Activated CD4-positive, alpha-beta T cell treated with anti-CD3 and anti-CD28 coated beads for 36 hours (primary cell): ENCODE measurements at places on chromosomes 11 and 22.

DNA sequence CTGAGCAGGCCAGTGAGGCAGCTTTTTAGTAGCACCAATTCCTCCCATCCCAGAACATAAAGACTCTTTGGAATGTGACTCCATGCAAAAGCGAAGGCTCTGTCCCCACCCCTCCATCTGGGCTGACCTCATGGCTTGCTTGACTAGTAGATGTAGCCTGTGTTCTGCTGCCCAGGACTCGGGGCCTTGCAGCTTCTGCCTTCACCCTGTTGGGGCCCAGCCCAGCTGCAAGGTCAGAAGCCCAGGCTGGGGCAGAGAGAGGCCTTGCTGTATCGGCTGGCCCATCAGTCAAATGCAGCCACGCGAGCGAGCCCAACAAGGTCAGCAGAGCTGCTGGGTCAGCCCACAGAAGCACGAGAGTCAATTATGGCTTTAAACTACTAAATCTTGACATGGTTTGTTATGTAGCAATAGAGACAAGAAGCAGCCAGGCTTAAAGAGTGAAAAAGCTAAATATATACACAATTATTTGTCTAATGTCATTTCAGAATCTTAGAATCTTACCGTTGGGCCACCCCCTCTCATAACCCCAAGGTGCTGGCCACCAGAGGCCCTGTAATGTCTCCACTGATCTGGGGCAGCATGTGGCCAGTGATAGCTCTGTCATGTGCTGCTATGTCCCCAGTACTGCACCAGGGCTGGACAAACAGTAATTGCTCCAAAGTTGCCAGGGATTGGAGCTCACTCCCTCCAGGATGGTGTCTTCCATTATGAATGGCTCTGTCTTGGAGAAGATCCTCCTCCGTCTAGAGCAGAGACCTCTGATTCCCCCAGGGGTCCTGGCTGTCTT lies 10.4 kb upstream of the WNT11 start:
- no peak for DNase-seq

GRCh38 chr11:5257296-5257695 lies 2.7 kb upstream of the HBG2 start:
- DNase-seq = no peak

GRCh38 chr22:39017596-39018365 lies 3.1 kb upstream of the APOBEC3D start:
- DNase-seq = no peak

GRCh38 chr11:130189492-130190210 lies 30.1 kb downstream of the ST14 start:
- no peak for DNase-seq

DNA sequence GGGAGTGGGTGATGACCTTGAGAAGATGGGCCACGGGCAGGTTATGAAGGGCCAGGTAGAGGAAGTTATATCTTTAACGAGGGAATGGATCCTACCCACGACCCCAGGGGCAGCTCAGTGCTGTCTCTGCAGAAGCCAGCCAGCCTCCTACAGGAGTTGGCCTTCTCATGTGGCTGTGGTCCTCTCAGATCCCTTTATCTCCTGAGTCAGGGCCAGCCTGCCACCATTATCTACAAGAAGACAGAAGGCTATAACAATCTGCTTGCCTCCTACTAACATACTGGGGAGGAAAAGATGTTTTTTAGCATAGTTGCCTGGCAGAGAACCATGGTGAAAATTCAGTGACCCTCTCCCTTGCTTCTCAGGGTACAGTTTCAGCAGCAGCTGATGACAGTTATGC lies 7.0 kb upstream of the YWHAH start:
- DNase-seq = no peak

DNA sequence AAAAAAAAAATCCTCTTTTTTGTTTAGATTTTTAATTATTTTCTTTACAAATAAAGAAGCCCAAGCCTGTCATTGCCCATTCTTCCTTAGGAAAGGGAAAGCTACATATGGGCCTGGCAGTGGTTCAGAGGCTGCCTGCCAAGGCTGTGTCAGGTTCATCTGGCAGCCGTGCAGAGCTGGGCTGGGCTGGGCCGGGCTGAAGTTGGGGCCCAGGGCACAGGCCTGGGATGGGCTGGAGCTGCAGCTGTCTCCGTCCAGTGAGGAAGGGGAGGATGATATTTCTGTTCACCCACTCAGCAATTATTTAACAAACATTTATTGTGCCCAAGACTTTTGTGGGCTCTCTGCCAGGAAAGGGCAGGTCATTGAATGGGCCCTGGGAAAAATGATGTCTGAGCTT lies 4.6 kb downstream of the PRR5L start:
- no peak for DNase-seq

DNA sequence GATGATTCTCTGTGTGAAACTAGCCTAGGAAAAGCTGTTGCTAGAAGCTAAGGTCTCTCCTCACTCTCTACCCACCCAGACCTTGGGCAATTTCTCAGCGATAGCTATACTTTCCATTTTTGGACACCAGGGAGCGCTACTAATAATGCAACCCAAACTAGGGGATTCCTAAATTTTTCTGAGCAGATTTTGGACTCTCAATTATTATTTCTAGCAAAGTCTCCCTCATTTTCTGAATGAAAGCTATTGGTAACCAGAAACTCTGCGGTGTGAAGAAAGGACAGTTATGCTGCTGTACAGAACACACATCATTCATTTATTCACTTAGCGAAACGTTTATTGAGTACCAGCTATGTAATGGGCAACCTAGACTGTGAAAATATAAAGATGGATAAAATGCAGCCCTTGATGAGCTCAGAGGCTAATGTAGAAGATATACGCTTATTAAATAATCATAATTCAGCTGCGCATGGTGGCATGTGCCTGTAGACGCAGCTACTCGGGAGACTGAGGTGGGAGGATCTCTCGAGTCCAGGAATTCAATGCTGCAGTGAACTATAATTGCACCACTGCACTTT lies 6.1 kb upstream of the STIM1 start:
- peak; percentile 60 for DNase-seq

- peak; percentile 3 for DNase-seq
These were observed 80.5 kb downstream of the KCNQ1 start for GRCh38 chr11:2525166-2525861.

GRCh38 chr22:27820896-27821866 lies 19.6 kb upstream of the MN1 start:
- no peak for DNase-seq

- DNase-seq = no peak
These were observed 52.0 kb downstream of the CADM1 start for GRCh38 chr11:115452241-115452640.

DNA sequence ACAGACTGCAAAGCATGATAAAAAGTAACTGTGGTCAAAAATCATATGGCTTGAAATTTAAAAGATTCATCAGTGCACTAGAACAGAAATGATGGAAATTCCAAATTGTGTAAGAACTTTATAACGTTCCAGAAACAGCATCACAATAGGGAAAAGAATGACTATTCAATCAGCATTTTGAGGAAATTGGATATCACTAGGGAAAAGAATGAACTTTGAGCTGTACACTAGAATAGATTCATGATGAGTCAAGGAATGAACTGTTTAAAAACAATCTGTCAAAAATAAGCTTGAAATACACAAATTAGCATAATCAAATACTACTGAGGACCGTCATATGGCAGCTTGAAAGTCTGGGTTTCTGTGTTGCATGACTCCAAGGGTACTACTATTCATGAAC lies 20.5 kb upstream of the HEPHL1 start:
- no peak for DNase-seq

DNA sequence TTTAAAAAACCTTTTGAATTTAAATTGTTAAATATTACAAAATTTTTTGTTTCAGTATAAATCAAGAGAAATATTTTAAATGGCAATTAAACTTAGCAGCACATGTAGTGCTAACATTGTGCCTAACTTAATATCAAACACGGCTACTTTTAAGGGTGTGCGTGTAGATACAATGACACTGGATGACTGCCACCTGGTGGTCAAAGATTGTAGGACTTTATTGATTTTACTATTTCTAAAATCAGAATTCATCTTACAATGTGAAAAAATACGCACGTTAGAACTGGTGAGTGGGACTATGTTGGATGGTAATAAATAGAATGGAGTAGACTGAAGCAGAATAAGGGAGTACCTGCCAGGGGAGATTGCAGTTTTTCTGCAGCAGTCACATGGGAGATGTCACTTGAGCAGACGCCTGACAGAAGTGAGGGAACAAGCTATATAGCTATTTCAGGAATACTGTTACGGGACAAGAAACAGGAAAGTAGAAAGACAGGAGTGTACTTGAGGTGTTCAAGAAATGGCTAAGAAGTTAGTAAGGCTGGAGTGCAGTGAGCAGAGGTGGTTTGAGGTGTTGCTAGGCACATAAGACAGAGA lies 52.9 kb downstream of the UVRAG start:
- DNase-seq = peak; percentile 53

DNA sequence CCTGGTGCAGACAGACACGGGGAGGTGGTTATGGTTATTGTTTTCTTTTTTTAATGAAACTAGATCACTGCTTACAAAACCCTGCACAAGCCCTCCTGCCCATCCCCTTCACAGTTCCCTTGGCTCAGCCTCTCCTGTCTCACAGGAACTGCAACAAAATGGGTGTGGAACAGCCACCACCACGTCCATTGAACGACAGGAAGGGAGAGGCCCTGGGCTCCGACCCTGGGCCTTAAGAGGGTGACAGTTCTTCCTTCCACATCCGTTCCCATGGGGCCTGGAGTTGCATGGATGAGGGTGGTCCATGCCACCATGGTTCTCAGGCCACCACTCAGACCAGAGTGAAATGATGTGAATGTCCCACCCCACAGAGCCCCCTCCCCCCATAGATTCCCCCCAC lies 15.7 kb downstream of the PRPF19 start:
- DNase-seq = no peak

- no peak for DNase-seq
These were observed 66.2 kb upstream of the POU2AF2 start for GRCh38 chr11:111179184-111179910.

- no peak for DNase-seq
These were observed 717.4 kb downstream of the DLG2 start for GRCh38 chr11:84909740-84910139.

- no peak for DNase-seq
These were observed 36.5 kb downstream of the NECTIN1 start for GRCh38 chr11:119692540-119692820.

GRCh38 chr11:65236194-65237059 lies 25.3 kb upstream of the POLA2 start:
- no peak for DNase-seq

DNA sequence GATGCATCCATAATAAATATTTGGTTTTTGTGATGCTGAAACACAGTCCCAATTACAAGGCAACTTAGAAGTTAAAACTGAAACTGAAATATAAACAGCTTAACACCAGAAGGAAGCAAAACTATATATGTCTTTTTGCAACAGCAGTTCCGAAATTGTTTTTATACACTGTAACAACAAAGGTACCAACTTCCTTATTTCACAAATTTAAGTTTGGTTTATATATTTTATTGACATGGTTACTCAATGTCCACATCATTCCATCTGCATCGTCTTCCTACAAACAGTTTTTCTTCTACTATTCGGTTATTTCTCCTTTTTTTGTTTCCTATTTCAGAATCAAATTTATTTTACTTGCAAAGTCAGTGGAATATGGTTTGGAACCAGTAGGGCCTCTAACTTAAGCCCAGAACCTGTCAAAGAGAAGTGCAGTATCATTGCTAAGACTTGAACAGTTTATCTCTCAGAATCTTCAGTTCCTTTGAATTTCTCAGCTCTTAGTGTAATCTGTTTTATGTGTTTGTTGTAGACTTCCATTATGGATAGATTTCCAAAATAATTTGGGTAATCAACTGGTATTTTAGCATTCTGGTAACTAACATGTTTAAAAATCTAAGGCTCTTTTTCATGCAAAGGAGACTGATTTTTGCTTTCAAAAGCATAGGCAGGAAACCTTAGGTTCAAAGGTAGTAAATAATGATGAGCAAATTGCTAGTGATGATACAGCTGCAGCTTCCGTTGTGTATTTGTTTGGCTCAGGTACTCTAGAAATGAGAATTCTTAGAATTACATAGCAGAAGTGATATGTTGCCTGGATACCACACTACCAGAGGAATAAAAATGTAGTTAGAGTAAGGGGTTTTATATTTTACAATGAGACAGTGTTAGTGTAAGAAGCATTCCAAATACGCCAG lies 8.2 kb upstream of the HSPA8 start:
- no peak for DNase-seq

- DNase-seq = no peak
These were observed 838.7 kb upstream of the API5 start for GRCh38 chr11:42473106-42473505.

GRCh38 chr22:42874010-42874409 lies 16.9 kb upstream of the ARFGAP3 start:
- DNase-seq = no peak

GRCh38 chr11:33553486-33553885 lies 147.1 kb downstream of the C11orf91 start:
- no peak for DNase-seq

- DNase-seq = no peak
These were observed 74.9 kb downstream of the DYNC2H1 start for GRCh38 chr11:103183981-103184611.

DNA sequence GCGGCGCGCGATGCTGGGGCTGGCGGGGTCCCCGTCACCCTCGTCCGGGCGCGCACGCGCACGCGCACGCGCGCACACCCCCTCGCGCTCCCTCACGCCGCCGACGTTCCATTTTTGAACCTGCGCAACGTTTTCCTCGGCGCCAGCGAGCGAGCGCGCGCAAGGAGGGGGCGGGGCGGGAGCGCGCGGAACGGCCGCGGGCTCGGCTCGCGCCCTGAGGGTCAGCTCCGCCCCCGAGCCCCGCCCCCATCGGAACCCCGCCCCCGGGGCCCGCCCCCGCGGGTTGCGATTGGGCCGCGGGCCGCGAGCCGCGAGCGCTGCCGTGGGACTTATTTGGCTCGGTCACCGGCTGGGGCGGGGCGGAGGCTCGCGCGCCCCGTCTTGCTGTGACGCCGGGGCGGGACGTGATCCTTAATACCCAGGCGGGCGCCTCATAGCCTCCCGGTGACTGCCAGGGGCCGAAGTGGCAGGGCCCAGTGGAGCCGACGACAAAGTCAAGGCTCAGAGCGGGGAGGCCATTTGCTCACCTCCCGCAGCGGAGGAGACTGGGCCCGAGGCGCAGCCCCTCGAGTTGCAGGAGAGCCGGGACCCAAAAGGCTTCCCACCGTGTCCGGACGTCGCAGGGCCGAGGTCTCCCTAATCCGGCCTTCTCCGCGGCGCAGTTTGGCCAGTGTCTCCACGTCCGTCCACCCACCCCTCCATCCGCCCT lies at the start of gene CBX7:
Gene CBX7 (minus strand): TSS at position 170 of the 709 bp plus-strand sequence. CDS start 236 bp downstream, outside the sequence.
- peak; percentile 95 for DNase-seq

- DNase-seq = no peak
These were observed 2.4 kb downstream of the DRD4 start for GRCh38 chr11:639332-639955.
